ENCODE measurements at places on chromosomes 13 and 19.

GRCh38 chr19:3450796-3451411 is 29.4 kb downstream of the SMIM24 start:
- DNase-seq: peak; percentile 91

GRCh38 chr13:95559100-95559499 is 6.6 kb downstream of the CLDN10 start:
- DNase-seq: no peak

DNA sequence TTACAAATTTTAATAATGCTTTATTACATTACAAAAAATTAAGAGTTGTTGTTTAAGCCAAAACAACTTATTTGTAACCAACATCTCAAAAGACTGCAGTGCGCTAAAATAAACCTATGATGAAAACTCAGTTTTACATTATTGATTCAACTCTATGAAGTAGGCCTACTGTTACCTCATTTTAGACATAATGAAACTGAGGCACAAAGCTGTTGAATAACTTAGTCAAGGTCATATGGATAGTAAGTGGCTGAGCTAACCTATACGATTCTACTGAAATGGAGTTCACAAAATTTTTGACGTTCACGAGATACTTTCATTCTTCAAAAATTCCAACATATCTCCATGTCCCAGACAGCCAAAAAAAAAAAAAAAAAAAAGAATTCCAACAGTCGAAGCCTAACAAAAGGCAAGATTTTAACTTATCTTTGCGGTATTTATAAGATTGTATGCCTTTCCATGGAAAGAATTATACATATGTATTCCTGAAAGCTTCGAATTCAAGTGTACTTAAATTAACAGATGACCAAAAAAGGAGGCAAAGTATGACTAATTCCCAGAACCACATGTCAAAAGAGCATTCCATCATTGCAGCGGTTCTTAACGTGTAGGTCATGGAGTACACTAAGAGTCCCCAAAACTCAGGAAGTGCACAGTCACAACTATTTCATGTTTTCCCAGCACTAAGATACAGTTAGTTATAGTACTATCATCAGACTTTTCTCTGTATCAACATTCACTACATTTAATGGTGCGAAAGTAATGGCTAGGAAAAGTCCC is 69.4 kb downstream of the PSPC1 start:
- peak; percentile 6 for DNase-seq

GRCh38 chr13:46726347-46726746 is 70.6 kb downstream of the ESD start:
- no peak for DNase-seq

GRCh38 chr19:50427997-50428425 is 4.7 kb upstream of the MYBPC2 start:
- DNase-seq: peak; percentile 64

- DNase-seq: peak; percentile 79
These were observed 76.8 kb upstream of the MEDAG start for GRCh38 chr13:30829145-30829832.

GRCh38 chr13:109165417-109165904 is 536.0 kb downstream of the MYO16 start:
- no peak for DNase-seq

- no peak for DNase-seq
These were observed 4.2 kb downstream of the APOE start for GRCh38 chr19:44909775-44910174.

DNA sequence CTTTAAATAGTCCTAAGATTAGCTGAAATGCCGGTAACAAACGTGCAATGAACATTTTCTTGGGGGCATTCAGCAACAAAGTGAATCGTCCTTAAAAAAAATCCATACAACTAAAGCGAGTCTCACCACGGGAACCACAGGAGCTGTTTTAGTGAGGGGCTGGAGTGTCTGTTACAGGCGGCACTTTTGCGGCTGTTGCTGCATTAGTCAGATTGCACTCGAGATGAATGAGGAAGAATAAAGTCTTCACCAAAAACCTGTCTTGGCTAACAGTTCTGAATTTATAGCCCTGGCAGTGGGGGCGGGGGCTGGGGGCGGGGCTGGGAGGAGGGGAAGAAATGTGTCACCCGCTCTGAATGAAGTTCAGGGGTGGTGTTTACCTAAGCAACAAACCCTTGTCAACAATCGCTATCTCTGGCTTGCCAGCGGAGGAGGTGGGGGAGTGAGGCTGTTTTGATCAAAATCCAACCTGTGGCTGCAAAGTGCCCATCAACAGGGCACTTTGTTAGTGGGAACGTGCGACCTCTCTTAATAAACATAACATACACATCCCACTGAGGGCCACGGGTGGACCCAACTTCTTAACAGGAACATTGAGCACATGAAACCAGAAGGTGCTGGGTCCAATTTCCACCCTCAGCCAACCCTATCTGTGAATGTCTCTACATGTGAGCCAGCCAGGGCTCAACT is 44.5 kb downstream of the RFX2 start:
- peak; percentile 51 for DNase-seq

GRCh38 chr19:36891768-36892357 is 24.2 kb downstream of the ZNF829 start:
- no peak for DNase-seq

DNA sequence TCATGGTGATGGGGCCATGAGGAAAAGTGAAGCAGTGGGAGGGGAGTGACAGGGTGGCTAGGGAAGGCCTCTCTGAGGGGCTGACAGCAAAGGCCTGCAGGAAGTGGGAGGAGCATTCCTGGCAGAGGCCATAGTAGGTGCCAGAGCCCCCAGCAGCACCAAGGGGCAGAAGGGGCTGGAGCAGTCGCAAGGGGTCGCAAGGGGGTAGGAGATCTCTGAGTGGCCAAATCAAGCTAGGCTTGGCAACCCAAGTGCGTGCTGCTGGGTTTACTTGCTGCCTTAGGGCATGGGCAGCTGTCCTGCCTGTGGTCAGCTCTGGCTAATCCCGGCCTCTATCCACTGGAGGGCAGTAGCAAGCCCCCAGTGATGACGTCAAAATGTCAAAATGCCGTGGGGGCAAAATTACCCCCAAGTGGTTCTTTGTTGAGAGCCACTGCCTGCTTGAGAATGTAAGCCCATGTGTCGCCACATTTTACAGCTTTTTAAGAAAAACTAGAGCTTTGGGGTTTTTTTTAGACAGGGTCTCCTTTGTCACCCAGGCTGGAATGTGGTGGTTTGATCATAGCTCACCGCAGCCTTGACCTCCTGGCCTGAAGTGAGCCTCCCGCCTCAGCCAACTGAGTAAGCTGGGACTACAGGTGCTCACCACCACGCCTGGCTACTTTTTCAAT is 11.8 kb downstream of the CCDC97 start:
- DNase-seq: peak; percentile 83

DNA sequence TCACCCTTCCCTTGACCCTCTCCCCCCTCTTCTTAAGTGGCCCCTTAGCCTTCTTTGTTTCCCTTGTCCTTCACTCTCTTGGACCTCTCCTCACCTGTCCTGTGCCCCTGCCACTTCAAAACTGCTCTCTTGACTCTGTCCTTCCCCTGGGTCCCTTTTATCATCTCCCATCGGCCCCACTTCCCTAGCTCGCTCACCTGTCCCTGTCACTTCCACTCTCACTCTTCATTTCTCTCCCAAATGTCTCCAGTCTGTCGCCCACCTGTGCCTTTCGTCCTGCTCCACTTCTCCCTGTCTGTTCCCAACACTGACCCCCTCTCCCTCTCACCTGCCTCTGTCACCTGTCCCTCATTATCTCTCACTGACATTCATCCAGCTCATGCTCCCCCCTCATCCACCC is 699 bp downstream of the IFNL1 start:
- DNase-seq: no peak

DNA sequence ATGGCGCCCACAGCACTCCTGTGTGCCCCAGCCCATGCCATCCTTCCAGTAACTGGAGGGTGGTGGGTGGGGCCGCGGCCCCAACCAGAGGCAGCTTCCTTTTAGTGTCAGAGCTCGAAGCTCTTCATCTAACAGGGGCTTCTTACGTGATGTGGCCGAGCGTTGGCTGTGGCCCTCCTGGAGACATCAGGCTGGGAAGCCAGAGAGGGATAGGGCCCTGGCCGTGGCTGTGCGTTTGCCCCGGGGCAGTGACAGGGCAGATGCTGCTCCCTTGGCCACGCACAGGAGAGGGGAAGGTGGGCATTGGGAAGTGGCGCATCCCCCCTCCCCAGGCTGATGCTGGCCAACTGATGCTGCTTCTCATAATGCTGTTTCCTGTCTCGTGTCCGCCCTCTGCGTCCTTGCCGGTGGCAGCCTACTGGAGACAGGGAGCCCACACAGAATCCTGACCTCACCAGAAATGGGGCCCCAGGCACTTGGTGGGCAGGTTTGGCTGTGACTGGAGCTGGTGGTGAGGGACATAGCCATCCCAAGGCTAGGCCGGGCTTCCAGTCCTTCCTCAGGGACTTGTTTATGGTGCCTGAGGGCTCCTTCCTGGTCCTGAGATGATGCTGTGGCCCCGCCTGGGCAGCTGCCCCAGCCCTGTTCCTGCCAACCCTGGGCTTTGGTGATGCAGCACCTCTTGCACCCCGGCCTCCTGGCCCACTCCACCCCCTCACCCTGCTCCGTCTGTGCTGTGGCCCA is 34.3 kb downstream of the ATP4B start:
- peak; percentile 41 for DNase-seq

DNA sequence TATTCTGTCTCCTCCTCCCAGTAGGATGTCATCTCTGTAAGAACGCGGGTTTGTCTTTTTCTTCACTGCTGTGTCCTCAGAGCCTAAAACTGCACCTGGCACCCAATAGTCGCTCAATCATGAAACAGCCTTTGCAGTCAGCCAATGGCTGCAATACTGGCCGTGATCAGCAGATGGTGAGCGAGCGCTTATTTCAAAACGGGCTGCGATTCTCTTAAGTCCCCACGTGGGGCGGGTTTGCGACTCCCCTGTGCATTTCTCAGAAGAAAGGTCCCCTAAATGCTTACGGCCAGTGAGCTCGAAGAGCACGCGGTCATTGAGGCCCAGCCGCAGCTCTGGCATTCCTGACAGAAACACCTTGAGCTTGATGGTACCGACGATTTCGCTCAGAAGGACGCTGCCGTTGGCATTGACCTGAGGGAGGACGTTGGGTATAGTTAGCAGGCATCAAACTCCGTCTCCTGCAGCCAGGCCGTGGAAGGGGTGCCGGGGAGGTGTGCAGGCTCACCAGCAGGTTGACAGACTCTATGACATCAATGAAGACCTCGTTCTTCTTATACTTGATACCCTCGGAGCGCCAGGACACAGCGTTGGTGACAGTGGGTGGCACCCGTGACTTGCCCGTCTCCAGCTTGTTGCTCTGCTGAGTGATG is 6.0 kb downstream of the AP1M2 start:
- DNase-seq: peak; percentile 85

DNA sequence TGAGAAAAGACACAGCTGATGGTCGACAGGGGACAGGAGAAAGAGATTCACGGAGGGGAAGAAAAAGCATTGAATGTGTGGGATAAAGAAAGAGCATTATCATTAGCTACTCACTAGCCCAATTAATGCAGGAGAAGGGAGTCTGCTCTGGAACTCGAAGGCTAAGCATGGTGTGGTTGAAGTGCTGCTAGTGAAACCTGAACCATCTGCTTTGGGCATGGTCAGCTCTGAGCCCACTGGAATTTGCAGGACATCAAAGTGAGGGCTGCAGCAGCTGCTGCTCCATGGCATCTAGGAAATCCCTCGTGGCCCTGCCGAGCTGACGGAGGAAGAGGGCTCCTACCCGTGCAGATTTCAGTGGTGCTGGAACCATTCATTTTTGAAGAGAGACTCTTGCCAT is 320.3 kb downstream of the ATP8A2 start:
- DNase-seq: no peak

DNA sequence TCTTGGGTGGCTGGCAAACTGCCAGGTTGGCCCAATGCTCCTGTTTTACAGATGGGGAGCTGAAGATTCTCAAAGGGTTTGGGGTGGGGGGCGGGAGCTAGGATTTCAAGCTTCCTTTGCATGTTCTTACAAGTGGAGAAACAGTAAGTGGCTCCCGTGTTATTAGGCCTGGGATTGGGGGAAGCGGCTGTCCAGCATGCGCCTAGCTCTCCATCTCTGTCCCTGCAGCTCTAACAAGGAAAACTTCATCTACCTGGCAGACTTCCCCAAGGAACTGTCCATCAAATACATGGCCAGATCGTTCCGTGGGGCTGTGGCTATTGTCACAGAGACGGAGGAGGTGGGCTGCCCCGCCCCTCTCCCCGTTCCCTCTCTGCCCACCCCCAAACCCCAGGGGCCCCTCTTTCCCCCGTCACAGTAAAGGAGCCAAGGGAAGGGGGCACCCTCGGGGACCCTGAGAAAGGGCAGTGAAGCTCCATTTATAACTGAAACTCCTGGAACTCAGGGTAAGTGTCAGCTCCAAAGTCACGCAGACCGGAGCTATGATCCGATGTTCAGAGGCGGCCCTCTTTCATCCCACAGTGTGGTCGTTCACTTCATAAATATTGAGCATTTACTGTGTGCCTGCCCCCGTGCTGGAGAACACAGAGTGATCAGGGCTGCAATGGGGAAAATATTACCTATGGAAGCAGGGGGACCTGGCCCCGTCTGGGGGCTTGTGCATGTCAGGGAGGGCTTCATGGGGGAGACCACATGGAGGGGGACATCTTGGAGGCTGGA is 14.9 kb upstream of the PSMD8 start:
- DNase-seq: no peak
